ENCODE measurements at places on chromosomes 12 and 14.

- DNase-seq: no peak
These were observed 162.7 kb downstream of the GRIP1 start for GRCh38 chr12:66516133-66516532.

GRCh38 chr14:27836386-27836785 is 930.2 kb upstream of the FOXG1 start:
- no peak for DNase-seq

GRCh38 chr14:34678306-34678705 is 36.1 kb downstream of the CFL2 start:
- no peak for DNase-seq

DNA sequence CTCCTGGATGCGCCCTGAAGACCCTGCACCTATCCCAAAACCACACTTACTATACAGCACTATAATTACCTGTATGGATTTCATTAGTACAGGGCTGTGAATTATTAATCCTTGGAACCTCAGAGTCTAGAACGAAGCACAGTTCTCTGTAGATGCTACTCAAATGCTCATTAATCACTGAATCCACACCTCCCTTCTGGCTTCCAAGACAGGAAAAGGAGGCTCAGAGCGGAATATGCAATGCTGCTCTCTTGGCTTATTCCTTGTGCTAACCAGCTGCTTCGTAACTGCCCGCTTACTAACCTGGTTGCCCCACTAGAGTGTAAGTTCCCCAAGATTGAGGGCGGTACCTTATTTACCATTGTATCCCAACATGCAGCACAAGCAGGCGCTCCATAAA is 39.1 kb upstream of the NUDT4 start:
- no peak for DNase-seq

DNA sequence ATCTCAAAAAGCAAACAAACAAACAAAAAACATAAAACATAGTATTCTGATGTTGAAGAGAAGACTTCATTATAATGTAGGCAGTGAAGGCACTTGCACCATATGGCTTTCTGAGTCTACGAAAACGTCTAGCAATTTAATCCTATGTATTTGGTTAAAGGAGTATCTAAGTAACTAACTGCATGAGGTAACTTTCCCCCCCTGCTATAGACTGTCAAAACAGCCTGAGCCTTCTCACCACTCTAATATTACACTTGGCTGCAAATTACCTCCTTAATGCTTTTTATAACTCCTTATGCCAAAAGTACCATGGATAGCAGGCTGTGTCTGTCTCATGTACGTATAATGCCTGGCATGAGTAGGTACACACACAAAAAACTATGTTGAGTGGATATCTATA is 607.6 kb upstream of the FLRT2 start:
- DNase-seq: peak; percentile 96
